CD4-positive, alpha-beta T cell (primary cell): ENCODE measurements at places on chromosomes 11 and 22. TPM values are rescaled to one million over a fixed set of nuclear protein-coding genes. Genes with fewer than 3 reads are reported as not detected.

Gene SCN4B
- total RNA-seq: not detected

- no peak for DNase-seq
- H3K27ac ChIP-seq: no peak overlapping the region
- H3K27me3 ChIP-seq: no peaks in the 10 kb centered on the region
- H3K4me3 ChIP-seq: no peak overlapping the region
Measured at GRCh38 chr11:131666006-131666405, 295.6 kb downstream of the NTM start.

Gene CLMP
- total RNA-seq: 0.19 TPM

DNA sequence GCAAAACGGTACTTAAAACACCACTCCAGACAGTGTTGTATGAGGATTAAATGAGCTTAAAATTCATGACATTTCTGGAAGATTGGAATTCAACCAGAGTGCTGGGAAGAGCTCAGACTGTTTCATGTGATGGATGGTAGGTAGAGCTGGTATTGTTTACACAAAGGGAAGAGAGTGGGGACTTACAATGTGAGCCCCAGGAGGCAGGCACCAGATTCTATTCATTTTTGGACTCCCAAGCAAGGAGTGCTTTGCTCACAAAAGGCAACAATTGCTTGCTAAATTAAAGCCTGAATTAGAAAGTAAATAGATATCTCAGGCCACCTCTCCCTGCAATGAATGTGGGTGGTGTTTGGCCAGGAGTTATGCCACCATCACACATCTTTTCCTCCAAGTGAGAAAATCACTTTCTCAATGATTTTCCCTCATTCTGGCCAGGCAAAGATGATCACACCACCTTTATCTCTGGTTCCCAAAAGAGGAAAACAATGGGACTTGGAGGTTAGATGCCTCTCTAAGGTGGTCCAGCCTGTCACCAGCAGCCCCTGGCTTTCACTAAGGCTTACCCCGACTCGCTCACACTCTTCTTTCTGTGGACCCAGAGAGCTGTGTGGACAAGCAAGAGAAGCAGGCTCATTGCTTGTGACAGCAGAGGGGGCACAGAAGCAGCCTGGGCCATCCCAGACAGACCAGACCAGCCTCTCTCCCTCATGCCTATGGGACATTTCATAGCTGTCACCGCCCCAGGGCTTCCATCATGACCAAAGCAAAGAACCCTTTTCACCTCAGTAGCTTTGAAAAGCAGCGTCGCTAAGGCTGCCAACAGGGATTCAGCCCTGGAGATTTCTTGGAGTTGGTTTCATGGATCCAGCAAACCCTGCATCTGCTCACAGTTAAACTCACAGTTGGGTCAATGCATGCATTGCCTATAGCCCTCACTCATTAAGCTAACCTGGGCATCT lies 63.5 kb upstream of the DRD2 start:
- no peaks in the 10 kb centered on the region for H3K4me1 ChIP-seq
- H3K36me3 ChIP-seq: no peaks in the 10 kb centered on the region
- H3K27me3 ChIP-seq: peaks cover 6% of the 10 kb centered on the region
- no peak overlapping the region for H3K4me3 ChIP-seq
- H3K27ac ChIP-seq: no peak overlapping the region

DNA sequence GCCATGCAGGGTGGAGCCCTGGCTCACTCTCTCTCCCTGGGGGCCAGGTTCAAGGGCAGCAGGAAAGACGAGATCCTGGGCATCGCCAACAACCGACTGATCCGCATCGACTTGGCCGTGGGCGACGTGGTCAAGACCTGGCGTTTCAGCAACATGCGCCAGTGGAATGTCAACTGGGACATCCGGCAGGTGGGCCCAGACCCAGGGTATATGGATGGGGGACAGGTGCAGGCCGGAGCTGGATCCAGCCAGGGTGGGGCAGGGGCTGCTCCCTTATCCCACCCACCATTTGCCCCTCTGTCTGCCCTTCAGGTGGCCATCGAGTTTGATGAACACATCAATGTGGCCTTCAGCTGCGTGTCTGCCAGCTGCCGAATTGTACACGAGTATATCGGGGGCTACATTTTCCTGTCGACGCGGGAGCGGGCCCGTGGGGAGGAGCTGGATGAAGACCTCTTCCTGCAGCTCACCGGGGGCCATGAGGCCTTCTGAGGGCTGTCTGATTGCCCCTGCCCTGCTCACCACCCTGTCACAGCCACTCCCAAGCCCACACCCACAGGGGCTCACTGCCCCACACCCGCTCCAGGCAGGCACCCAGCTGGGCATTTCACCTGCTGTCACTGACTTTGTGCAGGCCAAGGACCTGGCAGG lies 2.9 kb downstream of the TRPT1 start:
- peaks cover 49% of the 10 kb centered on the region for H3K36me3 ChIP-seq
- no peak for DNase-seq
- peaks cover 38% of the 10 kb centered on the region for H3K4me1 ChIP-seq
- no peak overlapping the region for H3K27ac ChIP-seq

GRCh38 chr11:19995145-19995544 lies 165.1 kb downstream of the DBX1 start:
- H3K27me3 ChIP-seq: no peaks in the 10 kb centered on the region
- no peak for DNase-seq
- H3K36me3 ChIP-seq: no peaks in the 10 kb centered on the region
- H3K4me1 ChIP-seq: no peaks in the 10 kb centered on the region

- peaks cover 47% of the 10 kb centered on the region for H3K4me1 ChIP-seq
- H3K4me3 ChIP-seq: no peak overlapping the region
- no peak for DNase-seq
- H3K27ac ChIP-seq: no peak overlapping the region
Measured at GRCh38 chr11:334264-334994, 13.8 kb upstream of the IFITM3 start.

DNA sequence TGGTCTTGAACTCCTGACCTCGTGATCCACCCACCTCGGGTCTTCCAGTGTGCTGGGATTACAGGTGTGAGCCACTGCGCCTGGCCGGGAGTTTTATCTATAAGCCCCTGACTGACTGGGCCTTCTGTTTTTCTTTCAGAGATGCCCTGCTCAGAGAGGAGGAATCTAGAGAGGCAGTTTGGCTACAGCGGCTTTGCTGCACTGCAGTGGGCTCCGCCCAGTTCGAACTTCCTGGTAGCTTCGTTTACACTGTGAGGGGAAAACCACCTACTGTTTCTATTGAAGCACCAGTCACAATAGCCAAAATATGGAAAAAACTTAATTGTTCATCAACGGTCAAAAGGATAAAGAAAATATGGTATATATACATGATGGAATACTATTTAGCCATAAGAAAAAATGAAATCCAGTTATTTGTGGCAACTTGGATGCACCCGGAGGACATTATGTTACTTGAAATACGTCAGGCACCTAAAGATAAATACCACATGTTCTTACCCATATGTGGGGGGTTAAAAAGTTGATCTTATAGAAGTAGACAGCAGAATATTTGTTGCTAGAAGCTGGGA lies 31.9 kb upstream of the FAM181B start:
- no peak for DNase-seq
- H3K4me3 ChIP-seq: no peak overlapping the region
- H3K4me1 ChIP-seq: no peaks in the 10 kb centered on the region
- no peaks in the 10 kb centered on the region for H3K27me3 ChIP-seq
